NCI-H345 (cell line): ENCODE measurements at places on chromosomes 16 and 17.

DNA sequence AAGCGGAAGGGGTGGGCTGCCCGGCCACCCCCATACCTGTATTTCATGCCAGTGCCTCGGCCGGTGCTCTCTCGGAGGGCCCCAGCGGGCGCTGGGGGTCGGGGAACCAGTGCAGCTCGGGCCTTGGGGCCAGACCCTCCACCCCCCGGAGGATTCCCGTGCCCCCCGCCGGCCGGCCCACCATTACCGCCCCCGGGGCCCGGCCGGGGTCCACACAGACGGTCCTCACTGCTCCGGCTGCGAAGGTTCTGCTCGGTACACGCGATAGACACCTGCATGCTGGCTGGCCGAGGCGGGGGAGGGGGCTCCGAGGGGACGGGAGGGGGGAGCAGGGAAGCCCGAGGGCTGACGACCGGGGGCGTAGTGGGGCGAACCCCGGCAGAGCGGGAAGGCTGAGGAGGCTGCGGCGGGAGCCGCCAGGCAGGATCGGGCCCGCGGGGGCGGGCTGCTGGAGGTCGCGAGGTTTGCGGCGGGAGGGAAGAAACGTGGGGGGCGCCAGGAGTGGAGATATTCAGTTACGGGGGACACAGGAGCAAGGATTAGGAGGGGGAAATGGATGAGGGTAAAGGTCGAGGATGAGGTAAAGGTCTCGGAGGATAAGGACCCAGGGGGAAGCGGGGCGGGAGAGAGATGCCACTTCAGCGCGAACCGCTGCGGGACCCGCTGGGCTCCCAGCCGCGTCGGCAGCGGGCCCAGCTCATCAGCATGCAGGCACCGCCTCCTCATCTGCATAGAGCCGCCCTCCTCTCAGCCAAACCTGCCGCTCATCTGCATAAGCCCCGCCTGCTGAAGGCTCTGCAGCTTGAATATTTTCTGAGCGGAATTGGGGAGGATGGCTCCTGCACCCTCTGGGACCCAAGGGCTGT, at the start of gene KCNAB3:
Gene KCNAB3, minus strand, starts transcription at position 699 of the 866 bp plus-strand sequence. Its CDS starts 421 bp downstream, at position 278.
- no peak for DNase-seq

GRCh38 chr16:4522051-4522581, 16.5 kb downstream of the CDIP1 start:
- peak; percentile 98 for DNase-seq

GRCh38 chr17:73338050-73338521, 26.3 kb upstream of the CDC42EP4 start:
- no peak for DNase-seq

GRCh38 chr16:2282866-2283555, 15.1 kb upstream of the RNPS1 start:
- DNase-seq: no peak

GRCh38 chr16:88012360-88012759, 61.1 kb downstream of the BANP start:
- no peak for DNase-seq

DNA sequence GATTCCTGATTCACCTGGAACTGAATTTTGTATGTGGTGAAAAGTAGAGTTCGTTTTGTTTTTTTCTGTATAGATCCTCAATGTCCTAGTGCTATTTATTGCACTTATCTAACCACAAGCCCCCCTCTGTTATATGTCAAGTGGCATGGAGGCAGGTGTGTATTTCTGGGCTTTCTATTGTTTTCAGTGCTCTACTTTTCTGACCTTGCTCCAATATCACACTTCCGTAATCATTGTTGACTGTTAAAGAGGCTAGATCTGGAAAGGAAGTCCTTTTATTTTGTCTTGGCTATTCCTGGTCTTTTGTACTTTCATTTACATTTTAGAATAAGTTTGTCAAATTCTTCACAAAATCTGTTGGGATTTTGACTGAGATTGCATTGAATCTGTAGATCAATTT, 26.8 kb upstream of the FBXO47 start:
- DNase-seq: peak; percentile 40

GRCh38 chr16:8605554-8605953, 15.2 kb upstream of the TMEM114 start:
- no peak for DNase-seq

DNA sequence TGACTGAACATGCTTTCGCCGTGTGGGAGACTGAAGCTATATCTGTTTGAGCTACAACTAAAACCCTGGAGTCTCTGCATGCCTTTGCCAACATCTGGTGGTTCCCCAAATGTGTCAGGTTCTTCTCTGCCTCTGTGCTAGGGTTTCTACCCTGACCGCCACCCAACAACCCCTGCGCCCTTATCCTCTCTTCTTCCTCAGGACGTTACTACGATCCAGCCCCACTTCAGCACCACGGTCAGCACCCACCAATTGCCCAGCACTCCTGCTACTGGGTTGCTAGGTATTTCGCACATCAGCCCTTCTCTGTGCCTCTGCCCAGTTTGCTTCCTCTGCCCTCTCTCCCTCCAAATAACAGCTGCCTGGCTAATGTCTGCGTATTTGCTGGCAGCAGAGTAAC, 106.3 kb upstream of the HSBP1 start:
- no peak for DNase-seq

- no peak for DNase-seq
Measured at GRCh38 chr16:87316450-87316922, 706 bp downstream of the C16orf95 start.

DNA sequence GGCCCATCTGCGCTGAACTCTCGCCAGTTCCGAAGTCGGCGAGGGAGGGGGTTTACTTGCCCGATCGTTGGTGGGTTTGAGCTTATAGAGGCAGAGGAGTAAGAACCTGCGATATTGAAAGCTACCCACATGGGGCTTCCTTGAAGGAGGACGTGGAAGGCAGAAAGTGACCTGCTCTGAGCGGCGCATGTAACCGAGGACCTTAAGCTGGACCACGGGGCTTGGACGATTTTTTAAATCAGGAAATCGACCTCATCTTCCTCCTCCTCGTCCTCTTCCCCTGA, 2.0 kb downstream of the PRAC2 start:
- DNase-seq: no peak

GRCh38 chr16:85057948-85058347, 30.4 kb downstream of the KIAA0513 start:
- peak; percentile 87 for DNase-seq

DNA sequence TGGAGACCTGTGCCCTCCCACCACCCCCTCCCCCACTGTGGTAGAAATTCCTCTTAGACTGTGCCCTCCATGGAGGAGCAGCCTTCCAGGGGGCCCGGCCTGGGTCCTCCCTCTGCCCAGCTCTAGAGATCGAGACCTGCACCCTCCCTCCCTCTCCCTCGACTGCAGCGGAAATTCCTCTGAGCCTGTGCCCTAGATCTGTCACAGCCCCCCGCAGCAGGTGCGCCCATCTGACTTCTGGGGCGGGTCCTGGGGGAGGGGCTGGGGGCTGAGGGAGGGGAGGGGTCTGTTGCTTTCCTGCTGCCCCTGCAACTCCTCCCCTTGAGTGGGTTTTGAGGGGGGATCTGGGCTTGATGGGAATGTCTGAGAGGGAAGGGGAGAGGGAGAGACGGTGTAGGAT, 177.8 kb upstream of the GSE1 start:
- no peak for DNase-seq

DNA sequence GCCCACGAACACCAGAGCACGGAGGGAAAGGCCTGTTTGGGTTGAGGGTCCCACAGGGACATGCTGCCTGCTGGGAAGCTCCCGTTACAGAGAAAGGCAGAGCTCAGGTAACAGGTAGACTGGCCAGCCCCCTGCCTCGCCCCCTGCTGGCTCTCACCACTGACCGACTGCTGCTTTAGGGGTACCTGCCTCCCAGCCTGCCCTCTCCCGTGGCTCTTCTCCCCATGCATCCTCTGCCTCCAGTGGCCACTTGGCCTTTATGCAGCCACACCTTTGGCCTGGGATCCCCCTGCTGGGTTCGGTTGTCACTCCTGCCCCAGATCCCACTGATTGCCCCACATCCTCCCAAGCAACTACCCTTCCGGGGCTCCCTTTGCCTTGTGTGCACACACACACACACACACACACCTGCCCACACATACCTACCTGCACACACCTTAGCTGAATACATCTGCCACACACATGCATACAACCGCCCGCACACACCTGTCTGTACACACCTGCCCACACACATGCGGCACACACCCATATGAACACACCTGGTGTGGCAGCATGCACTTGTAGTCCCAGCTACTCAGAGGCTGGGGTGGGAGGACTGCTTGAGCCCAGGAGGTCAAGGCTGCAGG, 7.1 kb downstream of the MCRIP1 start:
- no peak for DNase-seq

DNA sequence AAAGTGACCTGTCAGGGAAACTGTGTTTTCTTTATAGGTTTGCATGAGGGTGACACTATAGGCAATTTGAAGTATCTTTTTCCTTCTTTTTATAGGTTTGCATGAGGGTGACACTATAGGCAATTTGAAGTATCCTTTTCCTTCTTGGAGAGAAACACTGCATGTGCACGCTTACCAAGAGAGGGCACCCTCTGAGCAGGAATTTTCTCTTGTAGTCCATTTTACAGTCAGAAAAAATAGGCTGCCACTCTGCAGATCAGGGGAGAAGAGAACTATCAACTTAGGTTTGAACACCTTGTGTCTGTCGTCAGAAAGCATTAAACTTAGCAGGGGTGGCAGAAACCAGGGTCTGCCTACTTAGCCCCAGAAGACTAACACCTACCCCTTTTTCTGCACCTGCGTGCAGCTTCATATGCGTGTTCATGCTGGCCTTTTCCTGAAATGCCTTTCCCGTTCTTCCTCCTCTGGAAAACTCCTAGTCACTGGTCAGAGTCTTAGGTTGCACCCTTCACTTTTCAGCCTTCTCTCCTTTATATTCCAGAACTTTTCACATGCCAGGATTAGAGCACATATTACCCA, 16.4 kb upstream of the SMIM36 start:
- peak; percentile 41 for DNase-seq

- DNase-seq: no peak
Measured at GRCh38 chr17:64154313-64154695, 24.4 kb upstream of the ERN1 start.

DNA sequence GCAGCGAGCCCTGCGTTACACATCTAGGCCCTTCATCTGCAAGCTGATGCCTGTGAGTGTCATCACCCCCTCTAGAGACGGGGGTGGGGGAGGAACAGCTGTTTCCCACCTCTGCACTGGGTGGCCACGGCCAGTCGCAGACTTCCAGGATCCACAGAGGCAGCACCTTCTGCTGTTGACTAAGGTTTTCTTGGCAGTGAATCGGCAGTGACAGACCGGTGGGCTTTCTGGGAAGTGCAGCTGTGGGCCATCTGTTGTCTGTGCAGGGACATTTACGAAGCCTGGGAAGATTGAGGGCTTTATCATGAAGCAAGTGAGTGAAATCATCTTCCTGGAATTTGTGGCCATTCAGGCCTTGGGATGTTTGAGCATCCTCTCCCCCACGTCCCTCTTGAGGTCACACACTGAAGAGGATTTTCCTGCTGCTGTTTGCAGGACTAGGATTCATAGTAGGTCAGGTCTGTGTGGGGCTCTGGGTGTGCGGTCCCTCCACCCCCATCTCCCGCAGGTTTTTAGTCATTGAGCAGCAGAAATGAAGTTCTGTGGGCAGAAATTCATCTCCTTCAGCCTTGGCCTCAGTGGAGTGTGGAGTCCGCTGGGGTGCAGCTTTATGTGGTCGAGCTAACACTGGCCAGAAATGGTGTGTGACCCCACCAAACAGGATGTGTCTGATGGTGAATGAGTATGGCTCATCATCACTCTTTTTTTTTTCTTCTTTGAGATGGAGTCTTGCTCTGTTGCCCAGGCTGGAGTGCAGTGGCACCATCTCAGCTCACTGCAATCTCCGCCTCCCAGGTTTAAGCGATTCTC, 12.0 kb downstream of the PGS1 start:
- DNase-seq: no peak

DNA sequence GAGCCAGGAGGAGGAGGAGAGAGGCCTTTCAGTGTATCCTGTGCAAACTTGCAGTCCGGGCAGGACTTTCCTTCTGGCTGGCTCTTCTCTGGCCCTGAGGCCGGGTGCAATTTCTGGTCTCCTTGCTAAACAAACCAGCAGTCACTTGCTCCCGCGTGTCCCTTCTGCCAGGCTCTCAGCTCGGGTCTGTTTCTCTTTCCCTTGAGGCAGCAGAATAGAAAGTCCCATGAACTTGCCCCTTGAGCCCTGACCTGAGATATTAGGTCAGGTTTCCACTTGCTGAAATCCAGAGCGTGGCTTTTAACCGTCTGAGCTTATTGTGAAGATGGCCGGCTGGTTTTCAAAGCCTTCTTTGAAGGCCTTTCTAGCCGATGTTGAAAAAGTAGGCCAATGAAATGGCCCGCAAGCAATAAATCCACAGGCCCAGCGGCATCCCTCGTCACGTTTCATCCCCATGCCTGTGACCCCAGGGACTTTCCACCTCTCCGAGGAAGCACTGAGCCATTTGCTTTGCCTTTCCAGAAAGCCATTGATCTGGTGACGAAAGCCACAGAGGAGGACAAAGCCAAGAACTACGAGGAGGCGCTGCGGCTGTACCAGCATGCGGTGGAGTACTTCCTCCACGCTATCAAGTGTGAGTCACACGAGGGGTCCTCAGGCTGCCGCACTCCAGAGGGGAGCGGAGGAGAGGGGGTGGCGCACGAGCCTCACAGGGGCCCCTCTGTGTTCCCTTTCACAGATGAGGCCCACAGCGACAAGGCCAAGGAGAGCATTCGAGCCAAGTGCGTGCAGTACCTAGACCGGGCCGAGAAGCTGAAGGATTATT, 4.5 kb downstream of the VPS4A start:
- DNase-seq: no peak

DNA sequence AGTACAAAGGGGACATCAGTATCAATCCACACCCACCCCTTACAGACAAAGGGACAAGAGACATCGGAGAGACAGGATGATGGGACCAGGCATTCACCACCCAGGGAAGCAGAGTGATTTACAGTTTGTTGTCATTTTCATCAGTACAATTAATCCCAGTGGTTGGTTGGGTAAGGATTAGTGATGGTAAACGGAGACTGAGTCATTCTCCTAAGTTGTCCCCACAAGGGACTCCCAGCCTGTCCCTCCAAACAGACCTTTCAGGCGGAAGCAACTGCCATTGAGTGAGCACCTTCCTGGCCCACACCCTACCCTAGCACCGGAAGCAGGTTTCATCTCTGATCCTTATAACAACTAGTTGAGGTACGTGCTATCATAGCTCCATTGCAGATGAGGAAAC, 11.2 kb downstream of the PPL start:
- DNase-seq: no peak

GRCh38 chr16:49590166-49590871, 216.7 kb downstream of the C16orf78 start:
- DNase-seq: no peak

DNA sequence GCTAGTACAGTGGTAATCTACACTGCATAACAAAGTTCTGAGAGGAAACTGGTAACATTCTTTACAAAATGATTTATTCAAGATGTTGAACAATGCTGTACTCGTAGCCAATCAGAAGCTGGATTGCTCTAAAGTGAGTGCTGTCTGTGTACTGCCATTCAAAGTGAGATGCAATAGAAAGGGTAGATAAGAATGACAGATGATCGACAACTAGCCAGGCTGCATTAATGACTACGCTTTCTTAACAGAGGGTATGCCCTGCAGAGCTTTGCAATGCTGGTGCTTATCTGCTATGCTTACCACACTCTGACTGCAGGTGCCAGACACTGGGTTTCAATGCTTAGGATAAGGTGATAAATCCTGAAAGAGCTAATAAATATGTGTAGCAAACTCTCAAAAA, 46.1 kb upstream of the SLC25A19 start:
- DNase-seq: no peak
